Activated CD8-positive, alpha-beta memory T cell treated with anti-CD3 and anti-CD28 coated beads for 48 hours (primary cell): ENCODE measurements at places on chromosomes 5 and 9.

DNA sequence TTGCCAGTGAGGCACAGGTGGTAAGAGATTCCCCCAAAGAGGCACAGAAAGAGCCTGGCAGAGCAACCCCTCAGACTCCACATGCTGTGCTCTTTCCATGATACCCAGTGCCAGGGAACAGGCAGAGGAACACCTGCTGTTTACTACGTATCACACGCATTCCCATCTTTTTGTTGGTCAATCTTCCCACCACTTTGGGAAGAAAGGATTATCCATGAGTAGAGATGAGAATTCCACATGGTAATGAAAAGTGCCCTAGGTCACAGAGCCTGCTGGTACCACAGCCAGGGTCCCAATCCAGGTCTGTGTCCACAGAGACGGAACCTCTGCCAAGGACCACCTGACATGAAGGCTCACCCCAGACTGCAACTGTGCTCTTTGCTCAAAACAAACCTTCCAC lies 86.6 kb downstream of the LHFPL2 start:
- no peak for DNase-seq

GRCh38 chr9:86580688-86581087 lies 226.5 kb upstream of the TUT7 start:
- DNase-seq: no peak

GRCh38 chr9:72980183-72980582 lies 27.3 kb upstream of the ALDH1A1 start:
- DNase-seq: no peak

DNA sequence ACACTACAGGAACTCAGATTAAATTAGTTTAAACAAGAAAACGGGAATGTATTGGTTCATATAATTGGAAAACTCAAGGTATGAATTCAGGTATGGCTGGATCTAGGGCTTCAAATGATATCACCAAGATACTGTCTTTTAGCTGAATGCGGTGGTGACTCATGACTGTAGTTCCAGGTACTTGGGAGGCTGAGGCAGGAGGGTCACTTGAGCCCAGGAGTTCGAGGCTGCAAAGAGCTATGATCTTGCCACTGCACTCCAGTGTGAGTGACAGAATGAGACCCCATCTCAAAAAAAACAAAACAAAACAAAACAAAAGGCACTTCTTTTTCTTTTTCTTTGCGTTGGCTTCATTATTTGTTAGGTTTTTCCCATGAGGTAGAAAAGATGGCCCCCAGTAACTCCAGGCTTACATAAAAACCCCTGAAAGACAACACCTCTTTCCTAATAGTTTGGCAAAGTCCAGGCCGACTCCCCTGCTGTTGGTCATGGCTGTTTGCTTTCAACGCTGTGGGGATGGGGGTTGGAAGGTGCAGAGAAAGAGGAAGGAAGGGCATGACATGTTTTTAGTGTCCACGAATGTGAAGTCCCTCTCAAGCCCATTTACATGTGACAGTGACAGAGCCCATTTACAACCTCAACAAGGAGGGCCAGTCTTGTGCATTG lies 39.8 kb upstream of the CRB2 start:
- no peak for DNase-seq

GRCh38 chr5:52943285-52943684 lies 45.9 kb upstream of the ITGA2 start:
- DNase-seq: no peak
